Endothelial cell of umbilical vein (primary cell): ENCODE measurements at places on chromosomes 3 and 15. TPM values are rescaled to one million over a fixed set of nuclear protein-coding genes. Genes with fewer than 3 reads are reported as not detected.
A peak's percentile ranks its signal among the peaks of the same experiment; 100 is the strongest.

The TADA3 gene
- total RNA-seq = 31.0 and 31.3 TPM in 2 replicates

The ST6GAL1 gene
- total RNA-seq = 86.5 and 101 TPM in 2 replicates

The CYP1A2 gene
- not detected in 2 replicates for total RNA-seq

The SSR3 gene
- 355 and 370 TPM in 2 replicates for total RNA-seq

GRCh38 chr3:117405359-117405758 is 695.8 kb downstream of the TUSC7 start:
- H3K4me3 ChIP-seq = no peak overlapping the region
- no peaks in the 10 kb centered on the region for H3K4me1 ChIP-seq
- H3K27me3 ChIP-seq = peaks cover under 1% of the 10 kb centered on the region
- DNase-seq = no peak
- H3K36me3 ChIP-seq = no peaks in the 10 kb centered on the region

GRCh38 chr3:158313338-158313927 is 203.5 kb downstream of the RSRC1 start:
- H3K4me3 ChIP-seq = no peak overlapping the region
- H3K27ac ChIP-seq = no peak overlapping the region

- no peaks in the 10 kb centered on the region for H3K27me3 ChIP-seq
- H3K4me3 ChIP-seq = no peak overlapping the region
- no peak for DNase-seq
- H3K4me1 ChIP-seq = peaks cover 4% of the 10 kb centered on the region
- no peak overlapping the region for H3K27ac ChIP-seq
These were observed 141.4 kb downstream of the TP63 start for GRCh38 chr3:189772584-189772983.

GRCh38 chr3:65153850-65154512 is 466.2 kb upstream of the ADAMTS9 start:
- H3K4me1 ChIP-seq = no peaks in the 10 kb centered on the region
- H3K27me3 ChIP-seq = no peaks in the 10 kb centered on the region
- DNase-seq = no peak
- no peaks in the 10 kb centered on the region for H3K36me3 ChIP-seq
- no peak overlapping the region for H3K27ac ChIP-seq

GRCh38 chr3:83500422-83500821 is 1458.4 kb upstream of the CADM2 start:
- no peak overlapping the region for H3K27ac ChIP-seq
- no peak for DNase-seq
- H3K36me3 ChIP-seq = no peaks in the 10 kb centered on the region
- H3K27me3 ChIP-seq = no peaks in the 10 kb centered on the region

DNA sequence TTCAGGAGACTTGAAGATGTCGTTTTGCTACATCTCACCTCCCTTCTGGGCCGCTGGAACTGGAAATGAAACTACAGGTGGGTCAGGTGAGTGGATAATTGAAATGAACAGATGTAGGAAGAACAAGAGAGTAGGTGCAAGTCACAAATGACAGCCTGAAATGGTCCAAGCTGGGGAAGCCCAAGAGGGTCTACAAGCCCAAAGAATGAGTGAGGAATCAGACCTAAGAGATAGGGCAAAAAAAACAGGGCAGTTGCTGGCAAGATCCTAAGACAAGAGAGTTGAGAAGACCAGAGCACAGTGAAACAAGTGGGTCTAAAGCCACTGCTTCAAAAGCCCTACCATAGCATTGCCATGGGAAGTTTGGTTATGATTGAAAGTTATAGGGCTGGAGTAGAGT is 67.4 kb upstream of the SNRK start:
- no peaks in the 10 kb centered on the region for H3K27me3 ChIP-seq
- H3K27ac ChIP-seq = no peak overlapping the region
- peaks cover 4% of the 10 kb centered on the region for H3K4me1 ChIP-seq
- H3K4me3 ChIP-seq = no peak overlapping the region
- DNase-seq = no peak

DNA sequence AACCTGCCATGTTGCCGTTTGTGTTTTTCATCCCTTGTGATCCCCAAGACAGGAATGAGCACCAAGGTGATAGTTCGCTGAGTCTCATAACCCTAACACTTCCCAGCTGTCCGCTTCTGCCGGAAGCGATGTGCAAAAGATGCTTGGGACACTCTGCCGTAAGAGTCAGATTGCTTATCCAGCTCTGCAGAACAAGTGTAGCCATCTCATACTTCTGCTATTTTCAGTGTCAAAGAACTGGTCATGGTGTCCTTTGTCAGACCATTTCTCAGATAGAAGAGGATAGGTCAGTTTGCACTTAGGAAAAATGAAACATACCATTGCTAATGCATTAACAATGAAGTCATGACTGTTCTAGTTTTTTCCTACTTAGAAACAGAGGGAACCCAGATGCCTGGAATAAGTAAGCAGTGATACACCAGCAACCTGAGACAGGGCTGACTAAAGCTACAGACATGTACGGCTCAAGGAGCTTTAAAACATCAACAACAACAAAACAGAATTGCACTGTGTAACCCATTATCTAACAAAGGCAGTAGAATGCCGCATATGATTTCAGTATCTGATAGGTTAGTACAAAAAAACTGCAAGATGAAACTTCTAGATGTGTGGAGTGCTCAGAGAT is 134.0 kb upstream of the IL12A start:
- peak overlapping the region; percentile 97 for H3K27ac ChIP-seq
- H3K36me3 ChIP-seq = no peaks in the 10 kb centered on the region
- H3K4me3 ChIP-seq = no peak overlapping the region
- H3K27me3 ChIP-seq = no peaks in the 10 kb centered on the region
- DNase-seq = peak; percentile 94

- peak overlapping the region; percentile 76 for H3K4me3 ChIP-seq
- peak; percentile 22 for DNase-seq
- no peaks in the 10 kb centered on the region for H3K27me3 ChIP-seq
- H3K27ac ChIP-seq = peak overlapping the region; percentile 78
- H3K36me3 ChIP-seq = no peaks in the 10 kb centered on the region
These were observed 1.5 kb downstream of the WHAMM start for GRCh38 chr15:82810890-82811426.

- no peaks in the 10 kb centered on the region for H3K36me3 ChIP-seq
- peaks cover 4% of the 10 kb centered on the region for H3K4me1 ChIP-seq
- no peaks in the 10 kb centered on the region for H3K27me3 ChIP-seq
- H3K4me3 ChIP-seq = no peak overlapping the region
These were observed 887.0 kb downstream of the ROBO1 start for GRCh38 chr3:78880603-78881461.

- no peaks in the 10 kb centered on the region for H3K4me1 ChIP-seq
- no peak for DNase-seq
- no peaks in the 10 kb centered on the region for H3K36me3 ChIP-seq
- no peaks in the 10 kb centered on the region for H3K27me3 ChIP-seq
- H3K27ac ChIP-seq = no peak overlapping the region
These were observed 28.5 kb downstream of the ACSBG1 start for GRCh38 chr15:78205856-78206255.
